ENCODE measurements at places on chromosomes 2 and 18.

GRCh38 chr2:105874466-105874865, 129.8 kb downstream of the NCK2 start:
- DNase-seq, result no peak

- no peak for DNase-seq
Observed at GRCh38 chr2:230412846-230413245, 3.2 kb upstream of the SP100 start.

DNA sequence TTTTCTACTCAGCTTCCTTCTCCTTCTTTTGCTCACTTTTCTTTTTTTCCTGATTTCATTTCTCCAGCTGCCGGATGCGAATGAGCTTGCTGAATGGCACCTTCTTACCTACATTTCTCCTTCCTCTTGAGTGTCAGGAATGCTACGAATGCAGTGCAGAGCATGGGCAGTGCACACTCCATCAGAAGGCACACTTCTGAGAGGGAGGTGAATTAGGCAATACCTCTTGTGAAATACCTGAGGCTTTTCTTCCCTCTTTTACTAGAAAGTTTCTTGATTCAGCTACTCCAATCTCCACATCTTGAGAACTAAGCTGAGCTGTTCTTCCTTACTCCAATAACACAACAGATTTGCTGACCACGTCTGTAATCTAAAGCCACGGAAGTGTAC, 51.1 kb downstream of the PLEKHM3 start:
- no peak for DNase-seq

DNA sequence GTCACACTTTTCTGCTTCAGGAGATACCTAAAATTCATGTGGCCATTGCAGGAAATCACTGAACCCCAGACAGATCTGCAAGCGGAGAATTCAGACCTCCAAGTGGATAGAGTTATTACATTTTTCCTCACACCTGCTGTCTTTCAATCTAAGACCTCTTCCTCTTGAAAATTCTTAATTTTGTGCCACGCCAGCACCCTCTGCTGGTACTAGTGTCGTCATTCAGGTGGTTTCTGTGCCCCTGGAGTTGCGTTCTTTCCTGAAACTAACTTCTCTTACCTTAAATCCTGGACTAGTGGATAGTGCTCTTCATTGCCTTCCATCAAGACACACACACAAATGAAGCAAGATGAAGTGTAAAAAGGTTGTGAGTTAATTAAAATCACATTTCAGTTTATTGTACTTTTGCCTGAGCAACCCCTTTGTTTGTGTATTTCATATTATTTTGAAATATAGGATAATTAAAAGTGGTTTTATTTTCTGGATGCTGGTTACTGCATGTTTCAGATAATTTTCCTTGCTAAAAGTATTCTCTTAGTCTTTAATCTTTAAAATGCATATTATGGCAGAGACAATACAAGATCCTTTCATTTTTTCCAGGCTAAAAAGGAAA, 1.6 kb upstream of the DNER start:
- DNase-seq, result no peak

DNA sequence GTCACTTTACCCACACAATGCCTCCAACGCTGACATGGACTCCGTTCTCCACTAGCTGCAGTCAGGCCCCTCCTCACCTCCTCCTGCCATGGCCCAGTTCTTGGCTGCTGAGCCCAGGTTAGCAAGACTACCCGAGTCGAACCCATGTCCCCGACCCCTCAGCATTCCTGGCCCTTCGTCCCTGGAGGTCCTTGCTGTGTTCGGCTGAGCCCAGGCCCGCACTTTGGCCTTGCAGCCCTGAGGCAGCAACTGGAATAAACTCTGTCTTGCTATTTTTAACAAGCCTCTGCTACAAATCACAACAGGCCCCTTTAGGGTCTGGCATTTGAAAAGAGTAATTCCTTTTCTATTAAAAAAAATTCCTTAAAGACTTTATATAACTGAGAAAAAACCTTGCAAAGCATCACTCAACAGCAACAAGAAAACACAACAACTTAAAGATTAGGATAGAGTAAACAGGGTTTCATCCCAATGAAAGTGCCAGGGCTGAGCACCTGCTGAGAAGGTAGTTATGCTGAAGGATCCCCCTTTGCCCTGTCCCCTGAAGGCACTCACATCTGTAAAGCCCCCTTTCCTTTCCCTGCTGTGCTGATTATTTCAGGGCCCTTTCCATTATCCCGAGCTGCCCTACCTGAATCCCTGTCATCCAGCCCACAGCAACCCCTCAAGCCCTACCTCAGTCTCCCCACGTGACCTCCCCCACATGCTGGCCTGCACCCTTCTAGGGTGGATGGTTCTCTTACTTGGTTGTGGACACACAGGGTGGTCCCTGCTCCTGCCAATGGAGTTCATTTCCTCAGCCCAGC, 120.0 kb upstream of the SNTG2 start:
- no peak for DNase-seq

- DNase-seq, result no peak
Observed at GRCh38 chr2:108605947-108606346, 71.7 kb downstream of the LIMS1 start.

DNA sequence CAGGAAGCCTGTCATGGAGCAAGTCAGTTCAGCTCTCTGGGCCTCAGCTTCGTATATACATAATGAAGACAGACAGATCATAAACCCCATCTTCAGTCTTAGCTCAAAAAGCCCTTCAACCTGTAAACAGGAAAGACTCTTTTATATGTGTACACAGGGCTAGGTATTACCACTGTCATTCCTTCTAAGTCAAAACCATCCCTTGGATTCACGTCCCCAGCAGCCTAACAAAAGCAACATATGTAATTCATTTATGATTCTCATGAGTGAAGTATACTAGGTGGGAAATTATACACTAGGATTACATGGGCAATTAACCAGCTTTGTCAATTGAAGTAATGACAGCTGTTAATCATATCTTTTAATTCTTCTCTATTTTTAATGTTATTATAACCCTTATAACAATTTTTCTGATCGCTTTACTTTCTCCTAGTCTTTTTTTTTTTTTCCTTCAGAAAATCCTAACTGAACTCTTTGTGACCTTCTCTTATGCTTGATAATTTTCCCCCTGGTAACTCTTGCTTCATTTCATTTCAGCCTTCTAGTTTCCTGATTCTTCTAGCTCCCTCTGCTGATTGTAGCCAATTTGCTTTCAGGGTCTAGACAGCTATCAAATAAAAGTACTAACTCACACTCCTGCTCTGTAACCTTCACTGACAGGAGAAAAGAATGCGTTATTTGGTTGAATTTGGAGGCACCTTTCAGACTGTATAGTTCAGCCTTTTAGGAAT, 99.7 kb downstream of the RBM43 start:
- no peak for DNase-seq

DNA sequence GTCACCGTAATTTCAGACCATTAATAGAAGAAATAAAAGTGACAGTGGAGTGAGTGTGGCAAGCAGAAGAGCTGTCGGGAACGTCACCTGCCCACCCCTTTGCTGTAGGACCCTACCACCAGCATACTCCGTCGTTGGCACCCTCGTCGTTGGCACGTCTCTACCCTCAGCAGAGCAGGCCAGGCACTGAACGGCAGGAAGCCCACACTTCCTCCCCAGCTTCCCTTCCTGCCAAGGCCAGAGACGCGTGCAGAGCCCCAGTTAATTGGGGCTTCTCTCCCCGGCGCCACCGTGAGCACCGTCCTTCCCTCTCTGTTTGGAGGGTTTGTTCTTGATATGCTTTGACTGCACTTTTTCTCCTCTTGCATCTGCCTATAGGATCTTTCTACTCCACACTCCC, 27.0 kb upstream of the NFATC1 start:
- DNase-seq, result no peak

DNA sequence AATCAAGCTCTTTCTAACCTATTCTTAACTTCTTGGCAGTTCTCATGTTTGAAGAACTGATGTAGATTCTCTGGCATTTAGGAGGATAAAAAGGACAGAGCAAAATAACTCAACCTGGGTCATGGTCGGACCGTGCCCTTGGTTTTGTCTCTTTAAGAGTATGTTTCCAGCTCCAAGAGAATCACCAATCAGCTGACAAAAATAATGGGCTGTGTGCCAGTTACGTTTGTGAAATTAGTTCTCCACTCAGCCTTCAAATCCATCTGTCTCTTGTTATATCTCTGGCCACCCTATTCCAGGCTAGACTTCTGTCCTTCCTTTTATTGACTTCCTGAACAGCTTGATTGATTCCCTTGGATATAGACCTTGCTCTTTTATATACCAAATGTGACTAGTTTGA, 225.7 kb downstream of the EPHA4 start:
- no peak for DNase-seq

DNA sequence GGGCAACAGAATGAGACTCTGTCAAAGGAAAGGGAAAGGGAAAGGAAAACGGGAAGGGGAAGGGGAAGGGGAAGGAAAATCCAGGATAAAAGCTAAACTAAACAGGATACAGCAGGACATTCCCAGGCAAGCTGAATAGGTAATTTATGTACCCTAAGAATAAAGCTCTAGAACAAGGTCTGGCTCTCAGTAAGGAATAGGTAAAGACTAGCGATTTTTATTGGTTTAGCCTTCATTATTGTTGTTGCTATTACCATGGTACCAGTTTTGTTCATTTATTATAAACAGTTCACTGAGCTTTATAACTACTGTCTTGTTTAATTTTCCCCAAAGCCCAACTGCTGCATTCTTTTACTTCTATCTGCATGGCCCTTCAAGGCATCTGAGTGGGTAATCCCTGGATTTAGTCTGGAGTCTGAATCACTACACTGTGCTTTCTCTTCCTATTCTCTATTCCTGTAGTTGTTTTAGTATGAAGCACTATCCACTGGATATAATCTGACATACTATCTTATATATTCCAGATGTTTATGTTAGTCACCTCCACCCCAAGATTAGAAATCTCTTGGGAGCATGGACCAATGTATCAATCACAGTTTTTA, 127.1 kb upstream of the TANK start:
- no peak for DNase-seq
